ENCODE measurements at places on chromosomes 12 and 14.

DNA sequence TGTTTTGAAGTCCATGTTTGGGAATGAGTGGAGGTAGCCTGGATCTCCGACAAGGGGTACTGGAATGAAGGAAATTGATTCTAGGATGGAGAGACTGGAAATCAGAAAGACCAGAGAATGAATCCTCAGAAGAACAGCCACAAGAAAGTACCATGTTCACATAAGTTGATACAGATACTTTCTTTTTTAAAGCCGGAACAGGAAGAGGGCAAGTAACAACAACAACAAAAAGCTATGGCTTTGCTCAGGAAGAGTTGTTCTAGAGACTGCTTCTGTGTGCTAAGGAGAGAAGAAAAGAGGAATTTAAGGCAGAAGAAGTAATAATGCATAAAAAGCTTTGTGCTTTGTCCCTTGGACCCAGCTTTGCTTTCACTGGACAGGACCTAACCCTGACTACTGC lies 6.2 kb downstream of the TC2N start:
- DNase-seq = no peak

DNA sequence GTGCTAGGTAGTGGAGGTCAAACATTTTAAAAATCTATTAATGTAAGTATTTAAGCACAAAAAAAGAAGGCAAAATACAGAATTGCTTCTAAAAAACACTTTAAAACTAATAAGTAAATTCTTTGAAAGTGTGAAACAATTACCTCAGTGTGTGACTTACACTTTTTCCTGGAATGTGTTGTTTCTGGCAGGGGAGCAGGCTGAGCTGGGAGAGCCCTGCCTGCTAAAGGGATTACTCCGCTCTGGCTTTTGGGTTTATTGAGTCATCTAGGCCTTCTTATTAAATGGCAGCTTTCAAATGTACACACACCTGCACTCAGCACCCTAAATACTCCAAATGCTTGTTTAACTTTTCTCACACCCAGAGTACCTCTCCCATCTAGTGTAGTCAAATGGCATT lies 279.8 kb downstream of the AKAP6 start:
- no peak for DNase-seq

- DNase-seq = no peak
Measured at GRCh38 chr12:40351976-40352375, 127.2 kb downstream of the LRRK2 start.

- DNase-seq = no peak
Measured at GRCh38 chr14:93719256-93719655, 69.0 kb downstream of the PRIMA1 start.

DNA sequence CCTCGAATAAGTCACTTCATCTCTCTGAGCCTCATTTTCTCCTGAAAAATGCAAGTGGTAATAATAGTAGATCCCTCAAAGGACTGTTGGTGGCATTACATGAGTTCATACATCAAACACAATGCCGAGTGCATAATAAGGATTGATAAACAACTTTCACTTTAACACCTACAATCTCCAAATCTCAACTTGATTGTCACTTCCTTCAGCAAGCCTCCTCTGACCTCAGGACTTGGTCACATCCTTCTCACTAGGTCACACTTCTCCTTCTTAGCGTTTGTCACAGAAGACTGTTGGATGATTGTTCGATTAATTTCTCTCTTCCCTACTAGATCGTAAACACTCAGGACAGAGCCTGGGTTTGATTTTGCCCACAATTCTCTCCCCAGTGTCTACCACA lies 7.9 kb upstream of the PRKAB1 start:
- no peak for DNase-seq

DNA sequence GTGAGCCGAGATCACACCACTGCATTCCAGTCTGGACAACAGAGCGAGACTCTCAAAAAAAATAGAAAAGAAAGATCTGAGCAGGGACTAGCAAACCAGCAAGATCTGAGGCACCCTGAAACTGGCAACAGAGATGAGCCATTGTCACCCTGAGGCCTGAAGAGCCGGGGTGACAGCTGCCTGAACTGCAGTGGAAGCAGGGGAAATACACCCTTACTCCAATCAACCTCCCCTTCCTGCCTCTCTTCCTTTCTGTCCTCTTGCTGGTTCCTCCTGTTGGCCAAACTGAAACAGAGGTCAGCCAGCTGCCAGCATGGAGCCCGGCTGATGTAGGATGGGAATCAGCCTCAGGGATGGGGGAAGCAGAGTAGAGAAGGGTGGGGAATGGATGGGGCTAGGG lies 192.0 kb downstream of the CHST11 start:
- DNase-seq = no peak

DNA sequence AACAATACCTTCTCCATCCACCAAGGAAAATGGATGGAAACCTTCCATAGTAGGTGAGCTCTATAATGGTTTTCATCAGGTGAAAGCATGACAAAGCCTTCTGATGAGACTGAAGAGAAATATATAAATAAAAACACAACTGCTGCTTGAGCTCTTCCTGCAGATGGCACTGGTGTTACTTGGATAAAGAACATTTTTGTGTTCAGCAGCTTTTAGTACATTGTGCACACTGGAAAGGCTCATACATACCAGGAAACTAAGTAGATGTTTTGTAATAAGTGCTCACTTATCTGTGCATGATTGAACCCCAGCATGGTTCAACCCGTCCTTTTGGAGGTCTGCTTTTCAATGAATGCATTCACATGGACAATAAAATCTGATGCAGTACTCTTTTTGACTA lies 357.3 kb upstream of the MIS18BP1 start:
- DNase-seq = no peak

- no peak for DNase-seq
Measured at GRCh38 chr14:31194661-31195060, 12.9 kb downstream of the HECTD1 start.

GRCh38 chr14:72488514-72488913 lies 405.4 kb downstream of the DPF3 start:
- no peak for DNase-seq

DNA sequence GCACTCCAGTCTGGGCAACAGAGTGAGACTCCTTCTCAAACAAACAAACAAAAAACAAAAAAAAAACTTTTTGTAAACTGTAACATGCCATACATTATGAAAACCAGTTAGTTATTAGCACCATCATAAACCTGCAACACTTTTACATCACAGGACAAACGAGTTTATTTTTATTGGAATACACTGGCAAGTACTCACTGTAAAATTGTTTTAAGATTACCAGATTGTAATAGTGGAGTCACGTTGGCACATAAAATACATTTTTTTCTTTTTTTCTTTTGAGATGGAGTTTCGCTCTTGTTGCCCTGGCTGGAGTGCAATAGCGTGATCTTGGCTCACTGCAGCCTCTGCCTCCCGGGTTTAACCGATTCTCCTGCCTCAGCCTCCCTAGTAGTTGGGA lies 15.7 kb downstream of the FKBP3 start:
- no peak for DNase-seq

- DNase-seq = no peak
Measured at GRCh38 chr14:57987596-57988300, 121.9 kb upstream of the SLC35F4 start.

GRCh38 chr12:19614601-19615383 lies 175.5 kb downstream of the AEBP2 start:
- no peak for DNase-seq
